ENCODE measurements at places on chromosomes 4 and X.

- DNase-seq: no peak
These were observed 13.5 kb upstream of the ZNF280C start for GRCh38 chrX:130282151-130282550.

GRCh38 chr4:3250438-3250955 is 1.5 kb downstream of the MSANTD1 start:
- DNase-seq: no peak

GRCh38 chr4:96677499-96677898 is 837.6 kb downstream of the PDHA2 start:
- DNase-seq: no peak

- DNase-seq: no peak
These were observed 175.8 kb upstream of the PITX2 start for GRCh38 chr4:110798687-110799086.

All from activated T-helper 9 cell treated with anti-CD3 and anti-CD28 coated beads, Interleukin-2, amount 50 U/mL, for 16 hours (primary cell).